GM12864 (cell line): ENCODE measurements at places on chromosomes 5 and 9.

- DNase-seq = no peak
Measured at GRCh38 chr5:78449103-78449502, 88.7 kb downstream of the SCAMP1 start.

- DNase-seq = no peak
Measured at GRCh38 chr9:125789196-125789595, 42.0 kb downstream of the PBX3 start.

DNA sequence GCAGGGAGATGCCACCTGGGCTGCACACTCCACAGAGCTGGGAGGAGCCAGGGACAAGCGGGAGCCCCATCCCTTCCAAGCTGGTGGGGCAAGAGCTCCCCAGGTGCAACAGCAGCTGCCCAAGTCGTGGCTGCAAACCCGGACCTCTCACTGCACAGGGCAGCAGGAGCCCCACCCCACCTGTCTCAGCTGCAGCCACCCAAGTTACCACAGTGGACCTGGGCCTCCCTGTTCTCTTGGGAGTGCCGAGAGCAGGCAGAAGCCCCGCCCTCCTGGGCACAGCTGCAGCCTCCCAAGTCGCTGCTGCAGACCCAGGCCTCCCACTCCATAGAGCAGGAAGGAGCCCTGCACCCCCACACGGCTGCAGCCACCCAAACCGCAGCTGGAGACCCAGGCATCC, 374.1 kb upstream of the ACO1 start:
- no peak for DNase-seq

GRCh38 chr5:176776916-176777315, 33.4 kb upstream of the UNC5A start:
- no peak for DNase-seq

GRCh38 chr5:114056185-114056538, 305.7 kb upstream of the KCNN2 start:
- no peak for DNase-seq

DNA sequence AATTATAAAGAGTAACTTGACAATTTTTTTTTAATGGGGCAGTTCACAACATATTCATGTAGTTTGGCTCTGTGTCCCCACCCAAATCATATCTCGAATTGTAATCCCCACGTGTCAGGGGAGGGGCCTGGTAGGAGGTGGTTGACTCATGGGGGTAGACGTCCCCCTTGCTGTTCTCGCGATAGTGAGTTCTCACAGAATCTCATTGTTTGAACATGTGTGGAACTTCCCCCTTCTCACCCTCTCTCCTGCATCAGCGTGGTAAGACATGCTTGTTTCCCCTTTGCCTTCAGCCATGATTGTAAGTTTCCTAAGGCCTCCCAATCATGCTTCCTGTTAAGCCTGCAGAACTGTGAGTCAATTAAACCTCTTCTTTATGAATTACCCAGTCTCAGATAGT, 40.7 kb downstream of the FBXW11 start:
- no peak for DNase-seq

DNA sequence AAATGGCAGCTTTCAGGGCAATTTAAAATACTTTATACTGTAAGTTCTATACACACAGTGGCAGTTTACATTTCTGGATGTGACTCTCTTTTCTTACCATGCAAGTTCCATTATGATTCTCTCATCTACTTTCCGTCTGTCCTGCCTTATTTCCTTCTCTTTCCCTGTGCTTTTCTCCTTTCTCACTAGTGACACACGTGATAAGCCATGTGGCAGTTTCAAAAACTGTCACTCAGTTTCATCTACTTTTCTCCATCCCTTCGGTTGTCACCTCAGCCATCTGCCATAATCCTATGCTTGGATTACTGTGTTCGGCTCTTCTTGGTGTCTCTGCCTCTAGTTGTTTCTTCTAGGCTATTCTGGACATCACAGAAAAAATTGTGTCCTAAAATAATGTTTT, 46.8 kb upstream of the ATG10 start:
- no peak for DNase-seq

- peak; percentile 13 for DNase-seq
Measured at GRCh38 chr5:72380492-72381274, 60.5 kb downstream of the PTCD2 start.

- DNase-seq = no peak
Measured at GRCh38 chr5:15676591-15676990, 176.6 kb downstream of the FBXL7 start.

- no peak for DNase-seq
Measured at GRCh38 chr5:42985129-42986037, 54.7 kb downstream of the ANXA2R start.

DNA sequence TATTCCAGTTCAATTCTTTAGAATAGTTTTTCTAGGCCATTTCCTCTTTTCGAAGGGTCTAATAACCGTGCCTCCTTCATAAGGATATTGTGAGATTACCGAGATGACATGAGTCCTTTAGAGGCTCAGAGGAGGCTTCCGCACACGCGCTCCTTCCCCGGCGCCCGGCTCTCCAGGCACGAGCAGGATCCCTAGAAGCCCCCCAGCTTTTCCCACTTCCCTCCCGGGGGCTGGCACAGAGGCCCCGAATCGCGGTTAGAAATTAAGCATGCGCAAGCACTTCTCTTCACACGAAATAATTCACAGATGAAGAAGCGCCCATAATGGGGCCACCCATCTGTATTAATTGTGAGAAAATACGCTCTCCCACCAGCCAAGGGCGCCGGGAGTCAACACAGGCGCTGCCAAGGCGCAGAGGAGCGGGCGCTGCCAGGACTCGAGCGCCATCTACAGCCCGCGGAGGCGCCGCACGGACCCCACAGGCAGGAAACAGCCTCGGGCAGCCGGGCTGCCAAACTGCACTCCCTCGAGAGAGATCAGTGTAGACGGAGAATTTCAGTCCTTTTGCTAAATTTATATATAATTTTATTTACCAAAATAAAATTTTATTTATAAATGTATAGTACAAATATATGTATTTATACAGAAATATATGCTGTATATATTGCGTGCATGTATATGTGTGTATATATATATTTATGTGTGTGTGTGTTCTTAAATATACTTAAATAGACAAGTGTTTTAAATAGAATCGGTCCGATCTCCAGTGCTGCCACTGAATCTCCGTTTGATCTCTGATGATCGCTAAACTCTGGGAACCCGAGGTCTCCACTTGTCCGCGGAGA, 258.1 kb upstream of the NFIL3 start:
- no peak for DNase-seq

DNA sequence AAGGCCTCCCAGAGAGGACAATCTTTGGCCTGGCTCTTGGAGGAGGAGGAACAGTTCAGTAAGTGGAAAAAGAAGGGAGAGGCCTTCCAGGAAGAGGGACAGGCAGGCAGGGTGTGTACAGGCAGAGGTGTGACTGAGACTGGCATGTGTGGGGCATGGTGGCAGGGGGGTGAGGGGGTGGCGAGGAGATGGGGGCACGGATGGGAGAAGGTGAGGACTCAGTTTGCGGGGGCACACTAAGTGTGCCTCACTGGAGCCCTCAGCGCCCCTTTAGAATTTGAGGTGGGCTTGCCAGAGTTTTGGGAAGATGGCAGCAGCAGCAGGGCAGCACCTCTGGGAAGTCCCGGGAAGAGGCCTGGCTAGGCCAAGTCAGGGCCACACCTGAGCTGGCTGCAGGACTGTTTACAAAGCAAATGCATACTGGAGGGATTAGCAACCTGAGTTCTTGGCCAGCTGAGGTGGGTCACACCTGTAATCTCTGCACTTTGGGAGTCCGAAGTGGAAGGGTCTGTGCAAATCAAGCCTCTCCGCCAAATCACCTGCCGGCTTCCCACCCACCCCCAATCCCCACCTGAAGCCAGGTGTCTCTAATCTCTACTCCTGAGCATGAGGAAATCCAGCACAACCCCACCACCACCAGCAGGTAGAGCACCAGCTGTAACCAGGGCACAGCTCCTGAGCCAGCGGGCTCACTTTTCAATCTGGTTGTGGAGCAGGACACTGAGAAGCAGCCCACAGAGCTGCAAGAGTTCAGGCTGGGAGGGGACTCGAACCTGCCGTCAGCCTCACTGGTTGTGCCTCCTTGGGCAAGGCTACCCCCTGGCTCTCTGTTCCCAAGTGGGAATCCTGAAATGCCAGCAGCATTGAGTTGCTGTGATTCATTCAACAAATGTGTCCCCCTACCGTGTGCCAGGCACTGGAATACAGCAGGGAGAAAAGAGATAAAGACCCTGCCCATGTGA, 10.2 kb upstream of the GABRP start:
- DNase-seq = no peak
